ENCODE measurements at places on chromosomes 11 and 22. TPM values are rescaled to one million over a fixed set of nuclear protein-coding genes. Genes with fewer than 3 reads are reported as not detected.

Gene TREH
- total RNA-seq = not detected

Gene OR8D4
- total RNA-seq = not detected

Gene OR51V1
- total RNA-seq = not detected

Gene KCNJ1
- total RNA-seq = not detected

Gene MS4A4E
- total RNA-seq = not detected

Gene PIH1D2
- total RNA-seq = 1.1 TPM

Gene OR5A1
- not detected for total RNA-seq

Gene BRMS1
- total RNA-seq = 83.8 TPM

Gene HTR3A
- not detected for total RNA-seq

Gene ARHGEF17
- 7.8 TPM for total RNA-seq

Gene HRAS
- 143 TPM for total RNA-seq

Gene LRRC10B
- total RNA-seq = 0.07 TPM

Gene CCDC89
- not detected for total RNA-seq

Gene IL18
- total RNA-seq = 87.3 TPM

Gene CFAP300
- 5.3 TPM for total RNA-seq
